ENCODE measurements at places on chromosomes 12 and 14. TPM values are rescaled to one million over a fixed set of nuclear protein-coding genes. Genes with fewer than 3 reads are reported as not detected.

- no peak for DNase-seq
Measured at GRCh38 chr12:68119250-68119649, 40.3 kb downstream of the IFNG start.

DNA sequence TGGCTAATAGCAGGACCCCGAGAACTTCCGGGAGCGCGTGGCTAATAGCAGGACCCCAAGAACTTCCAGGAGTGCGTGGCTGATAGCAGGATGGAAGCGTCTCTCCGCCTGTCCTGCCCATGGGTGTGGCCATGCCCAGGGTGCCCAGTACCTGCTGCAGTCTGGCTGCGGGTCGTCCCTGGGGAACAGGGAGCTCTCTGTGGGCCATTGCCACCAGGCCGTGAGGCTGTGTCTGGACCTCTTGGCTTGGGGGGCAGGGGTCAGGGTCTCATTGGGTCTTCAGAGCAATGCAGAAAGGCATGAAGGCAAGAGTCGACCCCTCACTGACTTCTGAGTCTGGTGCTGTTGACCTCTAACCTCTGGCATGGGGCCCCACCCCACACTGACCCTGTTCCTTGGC, 35.4 kb downstream of the PACS2 start:
- no peak for DNase-seq

- DNase-seq = peak; percentile 53
Measured at GRCh38 chr14:68938271-68939150, 40.6 kb downstream of the ACTN1 start.

DNA sequence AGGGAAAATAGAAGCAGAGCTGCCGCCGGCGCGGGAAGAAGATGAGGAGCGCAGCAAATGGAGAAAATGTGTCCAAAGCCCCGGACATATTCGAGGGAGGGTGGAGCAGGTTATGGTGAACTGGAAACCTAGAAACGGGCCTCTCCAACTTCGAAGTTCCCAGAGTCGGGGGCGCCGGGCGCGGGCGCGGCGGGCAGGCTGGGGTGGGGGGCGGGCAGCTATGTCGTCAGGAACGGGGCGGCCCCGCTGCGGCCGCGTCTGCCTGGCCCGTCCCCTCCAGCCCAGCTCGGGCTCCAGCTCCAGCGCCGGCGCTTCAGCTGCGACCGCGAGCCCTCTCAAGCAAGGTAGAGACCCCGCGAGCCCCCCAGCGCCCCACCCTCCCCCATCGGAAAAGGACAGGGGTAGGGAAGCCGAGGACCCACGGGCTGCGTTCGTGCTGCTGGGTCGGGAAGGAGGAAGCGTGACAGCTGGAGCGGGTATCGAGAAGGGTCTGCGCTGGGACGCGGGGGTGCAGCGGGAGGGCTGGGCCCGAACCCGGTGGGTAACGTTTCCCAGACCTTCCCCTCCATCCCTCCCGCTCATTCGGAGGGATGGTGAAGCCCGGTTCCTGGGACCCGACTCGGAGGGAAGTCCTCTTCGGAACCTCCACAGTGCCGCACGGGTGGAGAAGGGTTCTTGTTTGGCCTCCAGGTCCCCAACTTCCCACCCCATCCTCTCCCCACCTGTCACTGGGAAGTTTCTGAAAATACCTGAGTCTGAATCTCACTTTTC, 1.0 kb downstream of the DGKA start:
- DNase-seq = peak; percentile 87

Gene AQP2
- not detected for total RNA-seq

Data from Right ventricle myocardium inferior (tissue), 1 donor.